ENCODE measurements at places on chromosomes 1 and 21. TPM values are rescaled to one million over a fixed set of nuclear protein-coding genes. Genes with fewer than 3 reads are reported as not detected.

OR2T2 gene
- not detected for total RNA-seq

DNA sequence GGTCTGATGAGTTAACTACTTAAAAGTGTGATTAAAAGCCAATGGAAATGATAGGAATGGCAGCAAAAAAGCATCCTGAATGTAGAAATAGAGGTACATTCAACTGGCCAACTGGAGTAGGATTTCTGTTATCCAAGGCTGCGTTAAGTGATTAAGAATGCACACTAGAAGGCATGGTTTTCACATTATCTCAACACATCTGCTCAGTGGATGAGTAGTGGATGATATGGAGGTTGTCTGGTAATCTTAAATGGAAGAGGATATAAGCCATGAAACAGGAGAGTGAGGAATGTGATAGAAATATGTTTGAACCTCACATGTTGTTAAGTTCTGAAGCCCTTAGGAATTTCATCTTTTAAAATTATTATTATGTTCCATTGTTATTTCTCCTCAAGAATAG lies 839.9 kb downstream of the USP25 start:
- H3K27ac ChIP-seq: no peak overlapping the region
- no peaks in the 10 kb centered on the region for H3K27me3 ChIP-seq
- H3K4me3 ChIP-seq: no peak overlapping the region
- H3K4me1 ChIP-seq: peaks cover 12% of the 10 kb centered on the region
- no peaks in the 10 kb centered on the region for H3K36me3 ChIP-seq

DNA sequence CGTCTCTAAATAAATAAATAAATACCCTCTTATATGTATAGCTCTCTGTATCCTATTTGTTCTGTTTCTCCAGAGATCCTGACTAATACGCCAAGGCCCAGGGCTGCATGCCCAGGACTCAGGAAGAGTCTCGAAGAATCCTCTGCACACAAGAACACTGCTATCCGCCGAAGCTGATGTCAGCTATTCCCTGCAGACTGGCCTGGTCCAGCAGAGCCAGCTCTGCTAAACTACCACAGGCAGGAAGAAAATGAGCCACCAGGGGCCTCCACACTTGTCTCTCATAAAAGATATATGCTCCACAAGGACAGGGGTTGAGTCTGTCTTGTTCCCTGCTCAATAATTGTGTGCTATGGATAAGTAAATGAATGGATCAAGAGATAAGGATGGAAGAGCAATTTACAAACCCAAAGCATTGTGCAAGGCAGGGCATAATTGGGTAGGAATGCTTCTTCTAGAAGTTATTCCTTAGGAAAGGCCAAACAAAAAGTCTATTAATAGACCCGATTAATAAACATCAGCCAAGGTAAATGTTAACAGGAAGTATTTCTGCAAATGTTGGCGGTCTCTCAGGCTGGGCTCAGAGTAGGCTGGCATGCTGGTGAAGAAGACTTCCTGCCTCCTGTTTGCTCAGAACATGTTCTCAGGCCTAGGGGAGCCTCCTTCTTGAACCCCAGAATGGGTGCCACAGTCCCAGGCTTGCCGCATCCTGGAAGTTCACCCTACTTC lies 26.3 kb upstream of the MAN1C1 start:
- DNase-seq: no peak
- H3K27ac ChIP-seq: no peak overlapping the region
- H3K4me1 ChIP-seq: peaks cover 8% of the 10 kb centered on the region
- no peak overlapping the region for H3K4me3 ChIP-seq
- H3K27me3 ChIP-seq: no peaks in the 10 kb centered on the region
- no peaks in the 10 kb centered on the region for H3K36me3 ChIP-seq

DNA sequence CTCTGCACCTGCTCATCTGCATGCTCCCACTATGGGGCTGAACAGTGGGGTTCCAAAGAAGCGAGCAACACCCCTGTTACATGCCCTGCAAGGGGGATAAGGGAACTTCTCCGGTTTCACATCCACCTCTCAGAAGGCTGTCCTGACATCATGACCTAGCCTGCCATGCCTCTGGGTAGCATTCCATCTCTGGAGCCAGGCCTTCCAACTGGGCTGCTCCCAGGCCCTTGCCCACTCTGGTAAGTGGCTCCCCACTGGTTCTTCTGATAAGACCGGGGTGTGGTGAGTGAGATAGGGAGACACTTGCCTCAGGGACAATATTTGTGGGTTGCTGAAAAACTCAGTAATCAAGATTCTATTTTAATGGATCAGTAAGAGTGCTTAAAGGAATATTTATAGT lies 57.8 kb downstream of the KCNJ15 start:
- no peak overlapping the region for H3K4me3 ChIP-seq
- H3K4me1 ChIP-seq: no peaks in the 10 kb centered on the region
- no peak overlapping the region for H3K27ac ChIP-seq
- DNase-seq: no peak
- no peaks in the 10 kb centered on the region for H3K36me3 ChIP-seq

- H3K27me3 ChIP-seq: no peaks in the 10 kb centered on the region
- H3K4me3 ChIP-seq: no peak overlapping the region
- no peak for DNase-seq
Observed at GRCh38 chr1:54249819-54250435, 50.0 kb downstream of the MRPL37 start.

SUSD4 gene
- 1.4 TPM for total RNA-seq

TMEM52 gene
- total RNA-seq: 0.35 TPM

- H3K4me1 ChIP-seq: peaks cover 8% of the 10 kb centered on the region
- DNase-seq: no peak
- H3K36me3 ChIP-seq: peaks cover 4% of the 10 kb centered on the region
- no peaks in the 10 kb centered on the region for H3K27me3 ChIP-seq
- peak overlapping the region; percentile 87 for H3K4me3 ChIP-seq
Observed at GRCh38 chr1:154962795-154963330, 1.3 kb upstream of the PYGO2 start.

DNA sequence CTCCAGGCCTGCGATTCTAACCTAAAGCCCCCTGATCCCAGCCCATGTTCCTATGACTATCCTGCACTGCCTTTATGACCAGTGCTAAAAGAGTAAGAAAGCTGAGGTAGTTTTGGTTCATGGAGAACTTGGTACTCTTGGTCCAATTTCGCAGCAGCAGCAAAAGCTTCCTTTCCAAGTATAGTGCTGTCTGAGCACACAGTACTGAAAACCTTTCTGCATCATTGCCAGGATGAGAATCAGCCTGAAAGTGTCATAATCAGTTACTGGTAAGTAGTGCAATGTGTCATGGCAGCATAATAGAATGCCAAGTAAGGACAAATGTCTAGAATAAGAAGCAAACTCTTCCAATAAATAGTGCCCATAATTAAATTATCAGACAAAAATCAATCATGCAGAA lies 889.6 kb upstream of the ADGRL4 start:
- no peaks in the 10 kb centered on the region for H3K36me3 ChIP-seq
- no peak for DNase-seq
- no peak overlapping the region for H3K4me3 ChIP-seq
- H3K27ac ChIP-seq: no peak overlapping the region
- no peaks in the 10 kb centered on the region for H3K4me1 ChIP-seq

DNA sequence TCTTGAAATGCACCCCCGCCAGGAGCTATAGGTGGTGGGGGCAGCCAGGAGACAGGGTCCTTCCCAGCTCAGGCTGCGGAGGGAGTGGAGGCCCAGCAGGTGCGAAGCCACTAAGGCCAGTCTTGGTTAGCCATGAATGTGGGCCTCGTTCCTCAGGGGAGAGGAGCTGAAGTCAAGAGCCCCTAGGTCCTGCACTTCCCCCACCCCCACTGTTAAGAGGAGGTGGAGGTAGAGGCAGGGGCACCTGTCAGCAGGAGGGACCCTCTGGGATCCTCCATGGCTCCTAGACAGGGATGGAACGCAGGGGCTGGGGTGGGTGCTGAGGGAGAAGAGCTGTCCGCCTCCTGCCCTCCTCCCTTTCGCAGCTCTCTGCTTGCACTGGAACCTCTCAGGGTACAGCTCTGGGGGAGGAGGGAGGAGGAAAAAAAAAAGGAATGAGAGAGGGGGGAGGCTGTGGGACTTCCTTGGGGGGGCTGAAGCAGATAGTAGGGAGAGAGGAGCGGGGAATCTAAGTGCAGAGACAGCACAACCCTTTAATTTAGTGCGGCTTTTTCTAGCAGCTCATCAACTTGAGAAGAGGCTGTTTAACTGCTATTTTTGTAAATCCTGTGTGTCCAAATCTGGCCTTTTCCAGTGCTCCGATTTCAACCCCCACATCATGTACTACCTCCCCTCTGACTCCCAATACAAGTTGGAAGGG lies 37.0 kb downstream of the MATN1 start:
- no peak for DNase-seq
- H3K36me3 ChIP-seq: no peaks in the 10 kb centered on the region
- no peak overlapping the region for H3K4me3 ChIP-seq
- no peaks in the 10 kb centered on the region for H3K4me1 ChIP-seq

DNA sequence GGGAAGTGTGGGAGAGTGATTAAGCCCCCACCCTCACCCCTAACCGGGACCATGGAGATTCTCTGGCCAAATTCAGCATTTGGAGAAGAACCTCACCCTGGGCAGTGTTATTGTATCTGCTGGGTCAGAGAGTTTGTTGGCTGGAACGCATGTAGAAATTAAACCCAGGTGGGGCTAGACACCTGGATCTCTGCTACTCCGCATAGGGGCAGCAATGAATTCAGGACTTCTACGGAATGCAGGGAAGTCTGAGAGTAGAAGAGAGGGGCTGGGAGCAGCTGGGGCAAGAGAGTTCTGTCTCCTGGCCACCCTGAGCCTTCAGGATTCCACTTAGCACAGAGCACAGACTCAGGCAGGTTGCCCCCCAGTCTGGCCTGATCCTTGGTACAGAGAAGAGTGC lies 3.6 kb upstream of the CRABP2 start:
- H3K4me3 ChIP-seq: no peak overlapping the region
- no peaks in the 10 kb centered on the region for H3K27me3 ChIP-seq
- no peaks in the 10 kb centered on the region for H3K36me3 ChIP-seq
- DNase-seq: no peak
- peak overlapping the region; percentile 84 for H3K27ac ChIP-seq

- H3K27me3 ChIP-seq: no peaks in the 10 kb centered on the region
- DNase-seq: no peak
- H3K4me1 ChIP-seq: no peaks in the 10 kb centered on the region
- no peak overlapping the region for H3K27ac ChIP-seq
- H3K4me3 ChIP-seq: no peak overlapping the region
Observed at GRCh38 chr1:51954783-51955182, 35.7 kb downstream of the RAB3B start.

- H3K4me3 ChIP-seq: no peak overlapping the region
- no peak for DNase-seq
- peaks cover 28% of the 10 kb centered on the region for H3K27me3 ChIP-seq
- H3K4me1 ChIP-seq: no peaks in the 10 kb centered on the region
Observed at GRCh38 chr1:20528221-20528620, 20.3 kb upstream of the MUL1 start.

- H3K27ac ChIP-seq: no peak overlapping the region
- H3K4me1 ChIP-seq: no peaks in the 10 kb centered on the region
- H3K36me3 ChIP-seq: no peaks in the 10 kb centered on the region
- no peak overlapping the region for H3K4me3 ChIP-seq
- H3K27me3 ChIP-seq: no peaks in the 10 kb centered on the region
Observed at GRCh38 chr1:98903261-98903660, 101.4 kb downstream of the PLPPR5 start.

DNA sequence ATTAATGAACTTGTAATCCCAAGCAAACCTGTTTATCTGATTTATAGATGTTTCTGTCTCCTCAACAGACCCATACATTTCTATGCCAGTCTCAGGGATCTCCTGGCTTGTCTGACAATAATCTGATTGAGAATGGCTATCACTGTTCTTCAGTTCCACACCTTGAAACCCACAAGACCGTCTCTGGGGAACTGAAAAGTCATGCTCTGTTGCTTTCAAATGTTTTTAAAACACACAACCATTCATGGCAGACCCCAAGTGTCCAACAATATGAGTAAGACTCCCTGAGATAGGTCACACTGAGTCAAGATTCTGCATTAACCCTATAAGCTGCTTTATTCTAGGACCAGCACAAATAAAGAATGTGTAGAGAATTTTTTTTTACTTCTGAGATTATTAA lies 611.2 kb upstream of the PLXNA2 start:
- no peaks in the 10 kb centered on the region for H3K27me3 ChIP-seq
- H3K27ac ChIP-seq: no peak overlapping the region
- no peaks in the 10 kb centered on the region for H3K36me3 ChIP-seq

FCRL5 gene
- 0.32 TPM for total RNA-seq

FABP3 gene
- 2,591 TPM for total RNA-seq

FCRLA gene
- total RNA-seq: not detected

- H3K4me1 ChIP-seq: no peaks in the 10 kb centered on the region
- no peak overlapping the region for H3K4me3 ChIP-seq
- DNase-seq: no peak
- H3K36me3 ChIP-seq: no peaks in the 10 kb centered on the region
- no peaks in the 10 kb centered on the region for H3K27me3 ChIP-seq
- no peak overlapping the region for H3K27ac ChIP-seq
Observed at GRCh38 chr1:200474633-200475032, 64.8 kb upstream of the ZNF281 start.

All from heart left ventricle (tissue), 16 donors.